ENCODE measurements at places on chromosomes 3 and 15.

DNA sequence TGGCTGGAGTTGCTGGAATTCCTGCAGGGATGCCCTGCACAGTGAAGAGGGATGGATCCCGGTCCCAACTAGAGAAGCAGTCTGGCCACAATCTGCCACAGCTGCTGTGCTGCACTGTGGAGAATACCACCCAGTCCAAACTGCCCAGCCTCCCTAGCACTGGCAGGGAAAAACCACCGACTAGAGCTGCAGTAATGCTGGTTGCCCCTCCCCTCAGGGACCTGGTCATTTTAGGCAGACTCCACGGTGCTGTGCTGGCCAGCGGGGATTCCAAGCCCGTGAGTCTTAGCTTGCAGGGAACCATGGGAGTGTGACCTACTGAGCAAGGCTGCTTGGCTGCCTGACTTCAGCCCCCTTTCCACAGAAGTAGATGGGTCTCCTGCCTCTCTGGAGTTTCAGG lies 478.0 kb upstream of the ATP11B start:
- H3K27ac ChIP-seq, result no peak overlapping the region
- no peak overlapping the region for H3K4me3 ChIP-seq
- H3K36me3 ChIP-seq, result no peaks in the 10 kb centered on the region
- DNase-seq, result no peak

- H3K4me3 ChIP-seq, result no peak overlapping the region
- no peaks in the 10 kb centered on the region for H3K36me3 ChIP-seq
- no peak overlapping the region for H3K27ac ChIP-seq
- peaks cover 21% of the 10 kb centered on the region for H3K4me1 ChIP-seq
These were observed 1.3 kb downstream of the OCA2 start for GRCh38 chr15:28097656-28098359.

DNA sequence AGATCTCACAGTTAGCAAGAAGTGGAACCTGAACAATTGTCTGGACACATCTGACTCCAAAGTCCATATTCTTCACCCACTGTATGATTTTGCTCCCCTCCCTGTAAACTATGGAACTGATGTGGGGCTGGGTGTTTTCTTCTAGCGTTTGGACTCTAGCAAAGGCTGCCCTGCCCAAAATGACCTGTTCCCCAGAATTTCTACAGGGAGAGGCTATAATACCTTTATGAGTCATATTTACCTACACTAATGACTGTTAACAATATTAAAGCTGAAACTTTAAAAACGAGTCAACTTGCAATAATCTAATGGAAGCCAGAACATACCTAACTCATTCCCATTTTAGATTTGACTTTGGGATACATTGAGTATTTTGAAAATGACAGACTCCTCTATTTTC lies 531.2 kb upstream of the CFAP20DC start:
- no peaks in the 10 kb centered on the region for H3K36me3 ChIP-seq
- H3K4me1 ChIP-seq, result no peaks in the 10 kb centered on the region
- H3K27ac ChIP-seq, result no peak overlapping the region
- peaks cover 2% of the 10 kb centered on the region for H3K27me3 ChIP-seq
- no peak for DNase-seq

DNA sequence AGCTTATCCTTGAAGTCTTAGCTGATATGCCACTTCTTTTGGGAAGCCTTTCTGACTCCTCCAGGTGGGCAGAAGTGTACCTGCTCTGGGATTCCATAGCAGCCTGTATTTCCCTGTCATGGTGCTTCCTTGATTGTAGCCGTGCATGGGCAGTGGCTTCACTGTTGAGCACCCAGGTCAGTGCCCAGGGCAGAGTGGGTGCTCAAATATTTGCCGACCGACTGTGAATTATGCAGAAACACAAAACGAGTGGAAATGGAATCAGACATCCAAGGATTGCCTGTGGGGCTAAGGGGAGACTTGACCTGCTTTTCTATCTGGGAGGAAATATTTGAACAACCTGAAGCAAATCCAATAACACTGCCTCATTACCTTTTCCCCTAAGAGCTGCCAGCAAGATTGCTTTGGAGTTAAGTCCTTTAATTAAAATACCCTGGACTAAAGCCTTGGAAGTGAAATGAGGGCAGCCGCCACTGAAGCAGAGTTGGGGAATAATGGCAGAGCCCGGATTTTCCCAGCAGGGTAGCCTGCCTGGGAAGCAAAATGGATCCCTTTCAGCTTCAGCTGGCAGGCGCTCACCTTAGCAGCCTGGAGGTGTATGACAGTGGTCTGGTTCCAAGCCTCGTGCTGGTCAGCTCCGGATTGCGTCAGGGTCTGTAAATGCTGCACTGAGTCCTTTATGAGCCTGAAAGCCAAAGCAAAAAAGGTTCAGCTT lies 14.9 kb downstream of the ACOX2 start:
- DNase-seq, result peak; percentile 56
- peaks cover 55% of the 10 kb centered on the region for H3K4me1 ChIP-seq
- no peaks in the 10 kb centered on the region for H3K27me3 ChIP-seq
- peaks cover 49% of the 10 kb centered on the region for H3K36me3 ChIP-seq
- peak overlapping the region; percentile 85 for H3K27ac ChIP-seq

DNA sequence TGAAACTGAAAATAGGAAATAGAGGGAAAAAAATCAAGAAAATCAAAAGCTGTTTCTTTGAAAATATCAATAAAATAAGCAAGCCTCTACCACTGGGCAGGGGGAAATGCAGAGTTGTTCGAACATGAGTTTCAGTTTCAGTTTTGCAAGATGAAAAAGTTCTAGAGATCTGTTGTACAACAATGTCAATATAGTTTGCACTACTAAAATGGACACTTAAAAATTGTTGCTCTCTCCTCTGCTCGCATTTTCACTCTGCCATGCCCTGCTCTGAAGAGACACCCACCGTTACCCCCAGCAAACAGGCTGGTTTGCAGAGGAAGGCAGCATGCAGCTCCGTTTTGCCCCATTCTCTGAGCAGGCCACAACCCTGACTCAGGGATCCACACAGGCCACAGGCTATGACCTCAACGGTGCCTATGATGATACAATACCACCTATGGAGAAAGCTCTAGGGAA lies 64.5 kb downstream of the ZNF148 start:
- H3K27ac ChIP-seq, result no peak overlapping the region
- peaks cover 14% of the 10 kb centered on the region for H3K36me3 ChIP-seq
- no peaks in the 10 kb centered on the region for H3K27me3 ChIP-seq
- DNase-seq, result no peak

DNA sequence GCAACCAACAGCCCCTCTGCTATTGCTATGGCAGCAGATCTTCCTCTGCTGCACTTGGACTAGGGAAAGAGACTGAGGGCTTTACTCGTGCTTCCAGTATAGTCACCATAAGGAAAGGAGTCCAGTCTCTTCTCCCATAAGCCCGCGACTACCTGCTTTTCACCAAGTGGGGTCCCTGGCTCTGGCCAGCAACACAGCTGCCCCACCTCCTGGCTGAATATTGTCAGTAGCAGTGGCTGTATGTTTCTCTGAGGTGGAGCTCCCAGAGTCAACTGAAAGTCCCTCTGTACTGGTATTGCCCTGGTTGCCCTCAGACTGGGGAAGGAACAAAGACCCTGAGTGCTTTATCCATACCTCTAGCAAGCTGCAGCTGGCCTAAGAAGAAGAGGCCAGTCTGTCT lies 719.6 kb downstream of the SQOR start:
- no peak overlapping the region for H3K4me3 ChIP-seq
- no peaks in the 10 kb centered on the region for H3K4me1 ChIP-seq
- H3K27ac ChIP-seq, result no peak overlapping the region
- DNase-seq, result no peak
- no peaks in the 10 kb centered on the region for H3K36me3 ChIP-seq

GRCh38 chr15:100757661-100758060 lies 122.0 kb upstream of the ALDH1A3 start:
- H3K27me3 ChIP-seq, result peaks cover 13% of the 10 kb centered on the region
- DNase-seq, result no peak
- peaks cover 9% of the 10 kb centered on the region for H3K4me1 ChIP-seq
- no peak overlapping the region for H3K4me3 ChIP-seq
- H3K36me3 ChIP-seq, result no peaks in the 10 kb centered on the region
- no peak overlapping the region for H3K27ac ChIP-seq

GRCh38 chr3:128442070-128442469 lies 24.6 kb downstream of the DNAJB8 start:
- no peaks in the 10 kb centered on the region for H3K36me3 ChIP-seq
- no peaks in the 10 kb centered on the region for H3K4me1 ChIP-seq
- H3K27me3 ChIP-seq, result peaks cover 30% of the 10 kb centered on the region
- DNase-seq, result no peak
- H3K27ac ChIP-seq, result no peak overlapping the region

GRCh38 chr3:65689436-65689835 lies 349.3 kb downstream of the MAGI1 start:
- H3K27ac ChIP-seq, result no peak overlapping the region
- H3K36me3 ChIP-seq, result no peaks in the 10 kb centered on the region
- no peaks in the 10 kb centered on the region for H3K4me1 ChIP-seq
- H3K27me3 ChIP-seq, result no peaks in the 10 kb centered on the region

GRCh38 chr3:79253271-79253670 lies 514.5 kb downstream of the ROBO1 start:
- H3K36me3 ChIP-seq, result no peaks in the 10 kb centered on the region
- H3K27me3 ChIP-seq, result no peaks in the 10 kb centered on the region
- no peak overlapping the region for H3K27ac ChIP-seq
- no peak overlapping the region for H3K4me3 ChIP-seq
- DNase-seq, result no peak

DNA sequence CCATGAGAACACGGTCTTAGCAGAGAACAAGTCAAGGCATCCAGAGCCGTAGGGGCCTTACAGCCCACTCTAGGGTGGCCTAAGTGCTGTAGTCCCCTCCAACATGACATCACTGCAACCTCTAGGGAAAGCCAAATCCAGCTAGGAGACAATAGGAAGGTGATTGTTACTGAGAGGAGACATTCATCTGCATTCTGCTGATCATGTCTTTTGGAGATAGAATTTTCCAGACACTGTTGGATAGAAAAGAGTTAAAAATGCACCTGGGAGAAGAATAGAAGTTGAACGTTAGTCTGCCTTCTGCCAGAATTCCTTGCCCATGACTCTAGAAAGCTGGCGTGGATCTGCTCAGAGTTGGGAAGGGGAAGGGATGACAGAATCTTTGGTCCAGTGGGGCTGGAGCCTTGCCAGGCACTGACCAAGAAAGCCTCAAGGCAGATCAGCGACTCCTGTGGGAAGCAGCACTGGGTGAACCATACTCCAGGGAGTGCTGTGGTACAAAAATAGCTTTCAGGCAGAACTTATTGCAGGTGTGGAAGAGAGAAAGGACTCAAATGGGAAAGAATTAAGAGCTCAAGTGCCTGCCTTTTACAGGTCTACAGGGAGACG lies 44.8 kb upstream of the RAF1 start:
- H3K4me3 ChIP-seq, result no peak overlapping the region
- H3K36me3 ChIP-seq, result no peaks in the 10 kb centered on the region
- no peak overlapping the region for H3K27ac ChIP-seq
- no peaks in the 10 kb centered on the region for H3K27me3 ChIP-seq
- no peaks in the 10 kb centered on the region for H3K4me1 ChIP-seq
- no peak for DNase-seq

DNA sequence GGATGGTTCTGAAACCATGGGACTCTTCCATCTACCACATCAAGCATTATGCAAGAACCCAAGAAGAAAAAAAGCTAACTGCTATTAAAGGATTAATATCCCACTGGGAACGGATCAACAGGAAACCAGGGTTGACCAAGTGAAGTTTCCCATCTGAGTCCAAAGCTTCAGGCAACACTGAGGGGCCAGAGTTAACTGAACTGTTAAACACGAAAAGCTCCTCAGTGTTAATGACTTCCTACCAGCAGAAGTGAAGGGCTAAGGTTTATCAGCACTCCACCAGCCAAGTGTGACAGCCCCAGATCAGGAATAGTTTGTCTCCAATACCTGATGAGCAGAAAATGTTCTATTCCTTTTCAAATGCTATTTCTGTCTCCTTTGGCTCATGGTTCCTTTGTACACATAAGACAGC lies 36.7 kb downstream of the PTPN9 start:
- H3K27ac ChIP-seq, result peak overlapping the region; percentile 79
- DNase-seq, result peak; percentile 30
- H3K4me3 ChIP-seq, result no peak overlapping the region
- no peaks in the 10 kb centered on the region for H3K36me3 ChIP-seq
- peaks cover 18% of the 10 kb centered on the region for H3K4me1 ChIP-seq

Data from large intestine (tissue), 12 donors.